ENCODE measurements at places on chromosomes 4 and X. TPM values are rescaled to one million over a fixed set of nuclear protein-coding genes. Genes with fewer than 3 reads are reported as not detected.

GRCh38 chrX:74453178-74453577 lies 31.9 kb downstream of the SLC16A2 start:
- DNase-seq: no peak

Gene ADGRG4
- total RNA-seq: not detected

DNA sequence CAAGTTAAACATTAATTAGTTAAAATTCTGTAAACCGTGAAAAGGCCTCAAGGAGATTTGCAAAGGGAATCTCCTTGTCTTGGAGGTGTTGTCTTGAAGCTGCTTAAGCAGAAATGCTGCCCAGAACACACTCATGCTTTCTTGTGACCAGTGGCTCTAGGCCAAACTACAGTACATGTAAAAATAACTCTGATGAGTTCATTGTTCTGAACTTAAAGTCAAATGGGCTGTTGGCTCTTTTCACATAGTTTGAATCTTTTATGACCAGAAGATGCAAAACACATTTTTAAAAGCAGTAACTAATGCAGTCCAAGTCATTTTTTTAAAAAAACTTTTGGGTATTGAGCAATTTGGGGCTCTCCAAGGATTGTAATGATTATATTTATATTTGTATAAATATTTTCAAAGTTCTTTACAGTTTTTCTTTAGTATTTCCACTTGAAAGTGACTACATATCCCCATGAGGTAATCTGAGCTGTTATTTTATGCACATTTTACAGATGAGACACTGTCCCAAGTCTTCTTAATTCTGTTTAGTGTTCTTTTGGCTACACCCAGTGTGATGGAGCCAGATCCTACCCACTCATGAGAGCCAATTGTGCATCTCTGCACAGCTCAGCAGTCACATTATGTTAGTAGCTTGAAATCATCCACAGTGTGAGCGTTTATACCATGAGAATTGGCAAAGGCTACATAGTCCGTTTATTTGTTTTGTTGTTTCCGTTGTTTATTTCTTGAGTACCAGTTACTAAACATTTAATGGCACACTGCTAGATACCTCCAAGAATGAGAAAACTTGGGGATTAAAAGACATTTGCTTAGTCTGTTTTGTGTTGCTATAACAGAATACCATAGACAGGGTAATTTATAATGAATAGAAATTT lies 112.8 kb upstream of the ATXN3L start:
- DNase-seq: peak; percentile 95

Gene PAGE1
- total RNA-seq: not detected

DNA sequence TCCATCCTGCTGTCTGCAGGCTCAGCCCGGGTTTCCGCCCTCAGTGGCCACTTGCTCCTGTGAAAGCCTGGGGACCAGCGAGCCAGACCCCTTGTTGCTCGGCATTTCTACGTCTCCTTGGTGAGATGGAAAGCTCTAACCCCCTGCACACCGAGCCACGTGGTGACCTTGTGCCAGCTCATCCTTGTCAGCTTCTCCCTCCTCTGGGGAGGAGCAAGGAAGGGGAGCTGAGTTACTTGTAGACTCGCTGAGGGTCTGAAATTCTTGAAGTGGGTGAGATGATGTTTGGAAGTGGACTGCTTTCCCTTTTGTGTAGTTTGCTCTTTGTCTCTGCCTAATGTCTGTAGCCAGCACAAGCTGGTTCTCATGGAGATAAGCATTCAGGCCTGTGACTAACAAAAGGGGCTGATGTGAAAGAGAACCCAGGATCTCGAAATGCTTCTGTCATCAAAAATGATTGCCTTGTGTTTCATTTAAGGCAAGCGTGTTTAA lies 29.3 kb downstream of the RGS12 start:
- peak; percentile 14 for DNase-seq

DNA sequence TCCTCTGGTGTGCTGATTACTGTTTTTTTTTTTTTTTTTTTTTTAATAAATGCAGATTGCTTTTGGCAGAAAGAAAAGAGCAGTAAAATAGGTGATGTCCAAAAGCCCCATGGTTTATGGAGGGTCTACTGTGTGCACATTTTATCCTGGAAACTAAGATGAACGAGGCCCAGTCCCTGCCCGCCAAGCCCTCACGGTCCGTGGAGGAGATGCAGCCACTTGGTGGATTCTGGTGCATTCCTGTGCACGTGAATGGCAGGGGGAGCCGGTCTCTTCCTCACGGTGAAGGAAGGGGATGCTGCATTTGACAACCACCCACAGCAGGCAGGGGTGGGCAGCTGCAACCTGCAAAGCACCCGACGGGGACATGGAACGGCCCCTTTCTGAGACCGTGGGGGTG lies 100.2 kb upstream of the AFAP1 start:
- no peak for DNase-seq

DNA sequence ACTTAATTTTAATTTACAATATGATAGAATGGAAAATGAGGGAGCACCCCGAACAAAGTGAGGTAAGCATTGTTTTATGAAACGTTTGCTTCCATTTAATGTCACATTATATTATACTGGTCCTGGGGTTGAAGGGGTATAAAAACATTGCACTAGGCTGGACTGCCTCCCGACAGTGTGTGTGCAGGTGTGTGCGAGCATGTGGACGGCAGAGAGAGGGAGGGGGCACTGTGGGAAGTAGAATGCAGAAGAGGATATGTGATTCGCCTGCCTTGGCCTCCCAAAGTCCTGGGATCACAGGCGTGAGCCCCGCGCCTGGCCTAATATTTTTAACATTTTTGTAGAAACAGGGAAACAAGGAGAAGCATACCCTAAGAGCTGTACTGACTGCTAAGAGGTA lies 36.0 kb downstream of the IRF2 start:
- DNase-seq: no peak

DNA sequence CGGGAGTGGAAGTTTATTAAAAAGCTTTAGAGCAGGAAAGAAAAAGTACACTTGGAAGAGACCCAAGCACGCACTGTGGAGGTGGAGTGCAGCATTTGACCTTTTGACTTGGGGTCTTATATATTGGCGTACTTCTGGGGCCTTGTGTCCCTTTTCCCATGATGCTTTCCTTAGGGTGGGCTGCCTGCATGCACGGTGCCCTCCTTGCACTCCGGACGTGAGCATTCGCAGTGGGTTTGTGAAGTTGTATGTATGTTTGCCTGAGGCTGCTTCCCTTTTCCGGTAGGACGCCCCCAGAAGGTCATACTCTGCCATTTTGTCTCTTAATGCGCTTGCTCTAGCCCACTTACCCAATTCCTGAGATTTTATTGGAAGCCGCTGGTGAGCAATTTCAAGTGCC lies 39.6 kb downstream of the TRMT44 start:
- no peak for DNase-seq

GRCh38 chr4:37685823-37686372 lies 278 bp downstream of the RELL1 start:
- DNase-seq: peak; percentile 52

Gene SYTL4
- total RNA-seq: 32.9 TPM
